Stimulated activated CD4-positive, alpha-beta T cell treated with anti-CD3 and anti-CD28 coated beads, Interleukin-1b, Interleukin-23, amount 100 ng/mL, for 24 hours (primary cell): ENCODE measurements at places on chromosomes 2 and 18.

DNA sequence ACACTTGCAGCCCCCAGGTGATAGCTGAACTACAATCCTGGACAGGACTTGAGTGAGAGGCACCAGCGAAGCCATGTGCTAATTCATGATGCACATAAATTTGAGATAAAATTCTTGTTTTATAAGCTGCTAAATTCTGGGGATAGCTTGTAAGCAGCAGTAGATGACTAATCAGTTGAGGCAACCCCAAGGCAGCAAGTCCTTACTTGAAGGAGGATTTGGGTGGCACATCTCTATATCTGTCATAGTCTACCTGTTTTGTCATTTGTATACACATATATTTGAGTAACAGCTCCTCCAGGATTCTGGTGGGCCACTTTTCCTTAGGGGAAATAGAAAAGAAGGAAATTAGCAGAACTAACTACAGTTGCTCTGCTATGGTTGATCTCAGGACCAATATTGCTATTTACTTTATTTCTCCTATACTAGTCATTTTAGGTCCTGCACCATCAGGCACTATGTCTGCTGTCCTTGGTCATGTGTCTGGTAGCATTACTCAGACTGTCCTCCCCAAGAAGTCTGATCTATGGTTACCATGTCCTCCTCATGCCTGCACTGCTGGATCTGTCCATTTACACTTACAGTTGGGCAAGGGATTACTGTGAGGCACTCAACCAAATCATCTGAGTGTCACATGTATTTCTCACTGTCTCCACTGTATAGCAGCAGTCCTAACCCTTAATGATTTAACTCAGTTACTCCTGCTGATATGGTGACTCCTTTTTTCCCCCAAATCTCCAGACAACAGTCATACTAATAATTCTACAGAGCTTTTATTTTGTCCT, 436.0 kb upstream of the CWC22 start:
- DNase-seq = no peak

DNA sequence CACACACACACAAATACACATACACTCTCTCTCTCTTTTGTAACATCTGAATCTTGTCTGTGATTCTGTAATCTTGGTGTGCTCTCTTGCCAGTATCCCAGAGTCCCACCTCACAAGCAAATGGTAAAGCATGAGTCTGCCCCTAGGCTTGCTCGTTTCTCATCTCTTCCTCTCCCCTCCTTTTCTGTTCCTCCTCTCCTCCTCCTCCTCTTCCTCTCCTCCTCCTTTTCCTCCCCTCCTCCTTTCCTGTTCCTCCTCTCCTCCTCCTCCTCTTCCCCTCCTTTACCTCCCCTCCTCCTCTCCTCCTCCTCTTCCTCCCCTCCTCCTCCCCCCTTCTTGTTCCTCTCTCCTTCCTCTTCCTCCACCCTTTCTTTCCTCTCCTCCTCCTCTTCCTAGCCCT, 59.0 kb downstream of the TNFRSF11A start:
- DNase-seq = no peak

GRCh38 chr2:124027182-124027581, 2.1 kb downstream of the CNTNAP5 start:
- DNase-seq = no peak

GRCh38 chr18:6569813-6570212, 155.1 kb upstream of the L3MBTL4 start:
- DNase-seq = no peak

- no peak for DNase-seq
These were observed 36.5 kb downstream of the ROCK2 start for GRCh38 chr2:11307764-11308415.

DNA sequence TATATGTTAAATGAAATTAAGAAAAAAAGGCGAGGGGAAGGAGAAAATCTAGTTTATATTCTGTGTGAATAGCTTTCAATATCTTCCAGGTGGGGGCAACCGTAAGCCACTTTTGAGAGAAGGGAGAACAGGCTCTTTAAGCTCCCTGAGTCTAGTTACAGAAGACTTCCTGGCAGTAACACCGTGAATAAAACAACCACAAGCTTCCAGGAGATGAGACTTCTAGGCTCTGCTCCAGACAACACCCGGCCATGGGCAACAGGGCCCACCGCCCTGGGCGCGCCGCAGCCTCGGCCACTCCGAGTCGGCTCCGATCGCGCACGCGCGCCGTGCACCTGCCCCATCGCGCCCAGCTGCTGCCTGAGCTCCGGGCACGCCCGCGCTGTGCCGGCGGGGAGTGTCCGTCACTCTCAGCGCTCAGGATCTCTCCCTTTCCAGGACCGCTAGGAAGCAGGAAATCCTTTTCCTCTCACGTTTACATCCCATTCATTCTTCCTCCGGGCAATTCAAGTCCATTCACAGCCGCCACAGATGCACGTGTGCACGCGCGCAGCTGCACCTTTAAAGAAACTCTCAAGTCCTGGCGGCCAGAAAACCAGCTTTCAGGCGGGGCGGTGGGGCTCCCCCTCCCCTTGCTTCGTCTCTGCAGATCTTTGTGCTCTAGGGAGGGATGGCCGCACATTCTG, 19.4 kb upstream of the PAX3 start:
- DNase-seq = no peak

GRCh38 chr2:13143451-13143850, 426.7 kb downstream of the TRIB2 start:
- no peak for DNase-seq

DNA sequence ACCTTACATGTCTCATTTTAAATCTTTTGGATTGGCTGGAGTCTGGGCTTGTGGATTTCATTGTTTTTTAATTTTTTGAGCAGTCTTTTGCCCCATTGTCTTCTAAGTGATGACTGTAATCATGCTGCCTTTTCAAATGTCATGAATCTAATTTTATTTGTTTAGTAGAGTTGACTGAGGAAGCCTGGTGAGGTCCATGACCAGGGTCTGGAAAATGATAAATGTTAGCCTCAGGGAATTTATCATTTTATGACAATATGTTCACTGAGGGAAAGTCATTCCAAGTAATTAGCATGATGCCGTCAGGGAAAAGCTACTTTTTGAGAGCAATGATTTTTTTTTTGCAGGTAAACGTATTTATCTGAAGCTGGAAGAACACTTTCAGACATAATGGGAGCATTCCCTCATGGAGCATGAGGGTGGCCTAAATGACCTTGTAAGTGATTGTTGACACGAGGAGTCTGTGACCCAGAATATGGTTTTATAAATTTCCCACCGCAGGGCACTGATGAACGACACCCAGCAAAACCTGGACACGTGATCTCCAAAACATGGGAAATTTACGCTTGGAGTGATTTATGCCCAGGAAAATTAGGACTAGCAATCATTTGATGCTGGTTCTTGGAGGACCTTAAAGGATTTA, 155.3 kb upstream of the NABP1 start:
- no peak for DNase-seq
